Endothelial cell of coronary artery (primary cell): ENCODE measurements at places on chromosomes 12 and 14. TPM values are rescaled to one million over a fixed set of nuclear protein-coding genes. Genes with fewer than 3 reads are reported as not detected.

PLBD1 gene
- 0.09 TPM in 2 replicates for total RNA-seq

TTC5 gene
- 31.5 and 33.3 TPM in 2 replicates for total RNA-seq

DNAI7 gene
- total RNA-seq, result under 0.01 TPM in 1 of 2 replicates, not detected in the other

MIPOL1 gene
- total RNA-seq, result 17.5 and 18.2 TPM in 2 replicates

SCN8A gene
- total RNA-seq, result 5.7 and 16.6 TPM in 2 replicates

NGB gene
- total RNA-seq, result not detected in 2 replicates

GPRC5D gene
- total RNA-seq, result not detected in 2 replicates

ABCC9 gene
- total RNA-seq, result under 0.01 and 0.19 TPM in 2 replicates

MGP gene
- 65.4 and 192 TPM in 2 replicates for total RNA-seq

TROAP gene
- 3.5 and 10.7 TPM in 2 replicates for total RNA-seq
